ENCODE measurements at places on chromosomes 4 and X.
A peak's percentile ranks its signal among the peaks of the same experiment; 100 is the strongest.

- peak; percentile 39 for ATAC-seq
These were observed 100.3 kb downstream of the SORBS2 start for GRCh38 chr4:185711726-185712125.

DNA sequence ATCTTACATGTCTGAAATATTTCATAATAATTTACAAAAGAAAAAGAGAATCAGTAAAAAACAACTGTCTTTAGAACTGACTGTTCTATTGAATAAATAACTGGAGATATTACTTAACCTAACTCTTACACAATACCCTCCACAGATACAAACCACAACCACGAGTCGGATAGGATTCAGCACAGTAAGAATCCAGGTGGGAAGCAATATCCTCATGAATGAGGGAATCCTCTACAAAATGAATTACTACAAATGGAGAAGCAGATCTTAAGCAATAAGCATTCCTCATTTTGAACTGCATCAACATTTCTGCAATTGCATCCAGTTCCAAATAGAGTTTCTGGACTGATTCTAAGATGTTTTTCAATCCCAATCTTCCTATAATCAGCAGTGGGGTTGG is 227.1 kb downstream of the SH2D1A start:
- ATAC-seq = no peak

GRCh38 chr4:11423465-11423864 is 5.2 kb downstream of the HS3ST1 start:
- ATAC-seq = no peak

- ATAC-seq = no peak
These were observed 541.3 kb downstream of the GBA3 start for GRCh38 chr4:23234018-23234417.

- ATAC-seq = no peak
These were observed 753.6 kb downstream of the RAPGEF2 start for GRCh38 chr4:159856451-159856850.

- ATAC-seq = no peak
These were observed 140.5 kb downstream of the SOWAHB start for GRCh38 chr4:76757418-76757939.

DNA sequence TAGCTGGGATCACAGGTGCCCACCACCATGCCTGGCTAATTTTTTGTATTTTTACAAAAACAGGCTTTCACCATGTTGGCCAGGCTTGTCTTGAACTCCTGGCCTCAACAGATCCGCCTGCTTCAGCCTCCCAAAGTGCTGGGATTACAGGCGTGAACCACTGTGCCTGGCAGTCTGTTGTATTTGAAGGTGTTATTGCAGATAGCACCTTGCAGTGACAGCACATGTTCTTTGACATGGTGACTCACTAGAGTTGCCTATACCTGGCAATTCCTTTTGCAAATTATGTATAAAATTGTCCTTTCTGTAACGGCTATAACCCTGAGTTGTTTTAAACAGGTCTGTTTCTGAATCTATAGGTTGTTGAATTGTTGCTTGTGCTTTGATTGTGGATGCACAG is 7.9 kb downstream of the OGT start:
- ATAC-seq = no peak

DNA sequence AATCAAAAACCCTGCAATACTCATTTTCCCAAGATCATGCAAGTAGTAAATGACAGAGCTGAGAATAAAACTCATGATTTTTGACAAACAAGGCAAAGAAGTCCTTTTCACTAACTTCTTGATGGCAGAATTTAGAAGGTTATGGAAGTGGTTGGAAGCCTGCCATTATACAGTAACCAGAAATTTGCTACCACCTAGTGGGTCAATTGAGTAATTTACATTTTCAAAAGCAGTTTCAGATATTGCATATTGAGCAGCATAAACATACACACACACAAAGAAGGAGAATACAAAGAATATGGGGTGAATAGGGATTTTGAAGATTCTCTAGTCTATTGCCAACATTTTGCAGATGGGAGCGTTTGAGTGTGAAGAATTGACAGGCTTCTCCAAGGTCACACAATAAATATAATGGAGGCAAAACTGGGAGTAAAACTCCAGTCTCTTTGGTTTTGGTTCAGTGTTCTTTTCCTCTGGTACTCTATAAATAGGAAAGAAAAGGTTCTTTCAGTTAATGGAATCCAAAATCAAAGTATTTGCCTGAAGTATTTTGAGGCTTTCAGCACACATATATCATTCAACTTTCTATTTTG is 70.2 kb downstream of the GC start:
- peak; percentile 48 for ATAC-seq

DNA sequence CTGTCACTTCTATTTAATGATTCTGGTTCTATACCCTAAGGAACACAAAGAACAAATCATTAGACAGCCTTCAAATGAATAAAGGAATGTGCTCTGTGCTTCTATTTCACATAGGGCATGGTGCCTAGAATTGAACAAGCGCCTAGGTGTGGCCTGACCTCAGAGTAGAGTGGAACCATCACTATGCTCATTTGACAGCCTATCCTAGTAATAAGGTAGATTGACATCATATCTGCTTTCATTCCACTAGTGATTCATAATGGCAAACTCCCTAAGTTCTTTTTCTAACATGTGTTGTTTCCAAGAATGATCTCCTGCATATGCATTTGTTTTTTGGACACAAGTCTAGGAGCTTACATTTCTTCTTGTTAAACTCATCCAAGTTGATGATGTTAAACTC is 36.6 kb downstream of the METTL14 start:
- ATAC-seq = peak; percentile 83

DNA sequence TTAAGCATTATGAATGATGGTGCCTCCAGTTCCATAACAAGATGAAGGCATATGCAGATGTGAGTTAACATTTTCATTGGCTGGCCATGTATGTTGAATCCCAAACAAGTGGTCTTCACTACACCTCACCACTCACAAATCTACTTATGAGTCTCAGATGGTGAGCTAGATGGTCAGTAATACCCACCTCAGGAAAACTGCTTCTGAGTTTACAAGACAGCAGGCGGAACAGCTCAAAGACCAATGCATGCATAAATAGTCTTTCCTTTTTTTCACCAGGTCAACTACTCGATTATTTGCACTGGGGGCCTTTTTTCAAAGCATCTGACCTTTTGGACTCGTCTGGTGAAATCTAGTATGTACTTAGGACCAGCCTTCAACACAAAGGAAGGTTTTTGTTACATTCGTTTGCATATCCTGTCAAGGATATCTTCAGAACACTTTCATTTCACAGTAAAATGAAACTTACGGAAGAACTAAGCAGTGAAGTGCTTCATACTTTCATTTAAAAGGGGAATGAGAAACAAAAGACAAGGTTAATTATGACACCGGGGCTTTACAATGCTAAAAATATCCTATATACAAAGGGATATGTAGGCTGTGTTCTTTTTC is 23.1 kb upstream of the TLR7 start:
- ATAC-seq = no peak

DNA sequence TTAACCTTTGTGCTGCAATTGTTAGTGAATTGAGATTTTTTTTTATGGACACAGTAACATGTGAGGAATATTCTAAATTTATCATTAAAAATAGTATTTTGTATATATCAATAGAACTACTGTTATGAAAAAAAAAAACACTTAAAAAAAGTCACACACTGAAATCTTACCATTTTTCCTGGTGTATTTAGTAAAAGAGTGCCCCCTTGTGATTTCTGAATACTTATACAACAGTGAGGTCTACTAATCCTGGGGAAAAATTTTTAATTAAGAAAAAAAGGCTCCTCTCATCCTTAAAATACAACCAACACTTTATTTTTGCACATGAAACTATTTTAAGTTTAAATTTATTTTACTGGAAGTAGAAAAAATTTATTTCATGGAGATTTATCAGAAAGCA is 56.4 kb upstream of the SPOCK3 start:
- ATAC-seq = peak; percentile 32

DNA sequence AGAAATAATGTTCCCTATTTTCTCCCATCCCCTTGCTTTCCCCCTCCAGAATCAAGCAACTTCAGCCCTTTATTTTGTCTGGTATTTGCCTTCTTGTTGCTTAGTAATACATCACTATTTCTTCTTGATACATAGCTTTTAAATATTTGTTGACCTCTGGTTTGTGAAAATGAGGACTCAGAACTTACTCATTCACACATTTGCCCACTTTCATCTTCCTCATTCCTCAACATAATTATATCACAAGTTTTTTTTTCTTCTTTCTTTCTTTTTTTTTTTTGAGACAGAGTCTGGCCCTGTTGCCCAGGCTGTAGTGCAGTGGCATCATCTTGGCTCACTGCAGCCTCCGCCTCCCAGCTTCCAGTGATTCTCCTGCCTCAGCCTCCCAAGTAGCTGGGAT is 28.9 kb upstream of the NDUFC1 start:
- no peak for ATAC-seq

DNA sequence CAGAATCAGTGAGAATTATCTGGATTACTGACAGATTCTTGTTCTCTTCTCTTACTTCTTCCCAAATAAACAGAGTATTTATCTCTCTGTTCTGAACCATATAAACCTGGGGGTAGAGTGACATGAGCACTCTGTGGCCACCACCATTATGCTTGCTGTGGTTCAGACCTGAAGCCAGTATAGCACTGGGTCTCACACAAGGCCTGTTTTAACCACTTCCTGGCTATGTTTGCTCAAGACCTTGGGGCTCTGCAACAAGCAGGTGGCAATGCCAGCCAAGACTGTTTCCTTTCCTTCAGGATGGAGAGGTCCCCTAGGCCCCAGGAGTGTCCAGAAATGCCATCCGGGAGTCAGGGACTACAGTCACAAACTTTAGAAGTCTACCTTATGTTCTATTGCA is 21.7 kb upstream of the HEPH start:
- ATAC-seq = no peak

- peak; percentile 98 for ATAC-seq
These were observed 241.4 kb upstream of the CLNK start for GRCh38 chr4:10925996-10926395.

- no peak for ATAC-seq
These were observed 361.3 kb downstream of the KLHL4 start for GRCh38 chrX:87878926-87879325.

DNA sequence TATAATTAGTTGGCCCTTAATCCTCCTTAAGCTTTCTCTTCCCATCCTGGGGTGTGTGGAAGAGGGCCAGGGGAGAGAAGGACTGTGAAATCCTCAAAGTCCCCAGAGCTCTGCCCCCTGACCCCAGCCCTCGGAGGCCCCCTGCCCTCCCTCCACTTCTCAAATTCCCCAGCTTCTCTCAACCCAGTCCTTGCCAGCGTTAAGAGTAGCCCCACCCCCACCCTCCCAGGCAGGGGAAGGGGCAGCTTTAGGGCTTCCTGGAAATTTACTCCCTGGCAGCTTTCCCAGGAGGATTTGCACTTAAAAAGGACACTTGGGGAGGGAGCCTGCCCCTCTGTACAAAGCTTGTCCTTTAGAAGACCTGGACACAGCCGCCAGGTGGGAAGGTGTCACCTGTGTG is 11.8 kb upstream of the CD40LG start:
- no peak for ATAC-seq

DNA sequence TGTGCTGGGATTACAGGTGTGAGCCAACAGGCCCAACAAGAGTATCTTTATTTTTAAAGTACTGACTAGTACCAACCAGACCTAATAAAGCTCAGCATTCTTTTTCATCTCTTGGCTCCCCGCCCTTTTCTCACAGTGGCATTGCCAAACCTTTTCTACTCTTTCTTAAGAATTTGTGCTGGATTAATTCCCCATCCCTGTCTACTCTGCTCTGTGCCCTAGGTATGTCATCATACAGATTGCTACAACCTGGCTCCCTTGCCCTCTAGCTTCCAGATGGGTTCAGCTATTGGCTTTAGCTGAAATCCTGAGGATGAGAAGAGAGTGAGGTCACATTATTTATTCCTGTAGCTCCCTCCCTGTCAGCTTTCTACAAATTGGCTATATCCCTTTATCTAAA is 34.9 kb upstream of the CCNI start:
- peak; percentile 56 for ATAC-seq

GRCh38 chrX:119762718-119763117 is 4.3 kb downstream of the SOWAHD start:
- ATAC-seq = no peak

DNA sequence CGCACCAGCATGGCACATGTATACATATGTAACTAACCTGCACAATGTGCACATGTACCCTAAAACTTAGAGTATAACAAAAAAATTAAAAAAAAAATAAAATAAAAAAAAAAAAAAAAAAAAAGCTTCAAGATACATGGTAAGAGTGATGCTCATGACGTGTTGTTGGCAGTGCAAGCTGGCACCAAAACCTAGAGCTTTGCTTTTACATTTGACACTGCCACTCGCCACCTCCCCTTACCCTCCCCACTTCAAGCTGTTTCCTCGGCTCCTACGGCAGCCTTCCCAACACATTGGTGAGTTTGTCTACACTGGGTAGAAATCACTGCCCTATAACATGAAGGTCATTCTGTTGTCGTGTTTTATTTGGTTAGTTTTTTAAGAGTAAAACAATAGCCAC is 197.6 kb upstream of the ANXA3 start:
- no peak for ATAC-seq

GRCh38 chrX:44913656-44914531 is 40.9 kb downstream of the KDM6A start:
- no peak for ATAC-seq

- ATAC-seq = no peak
These were observed 142.9 kb downstream of the DCHS2 start for GRCh38 chr4:154348657-154349056.

GRCh38 chr4:2837904-2838496 is 5.6 kb upstream of the ADD1 start:
- ATAC-seq = no peak

DNA sequence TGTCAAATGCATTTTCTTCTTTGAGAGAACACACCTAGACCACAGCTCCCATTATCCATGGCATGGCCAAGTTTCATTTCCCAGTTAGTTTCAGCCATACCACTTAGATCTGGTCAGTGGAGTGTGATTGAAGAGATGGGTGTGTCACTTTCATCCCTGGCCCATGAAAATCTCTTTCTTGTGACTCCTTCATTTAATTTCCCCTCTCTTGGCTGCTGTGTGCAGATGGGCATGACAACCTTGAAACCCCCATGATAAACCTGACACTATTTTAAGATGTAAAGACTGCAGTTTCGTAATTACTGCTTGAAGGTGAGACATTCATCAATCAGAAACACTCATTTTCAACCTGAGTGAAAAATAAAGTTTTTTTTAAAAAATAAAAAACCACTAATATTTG is 284.9 kb downstream of the IL15 start:
- no peak for ATAC-seq

DNA sequence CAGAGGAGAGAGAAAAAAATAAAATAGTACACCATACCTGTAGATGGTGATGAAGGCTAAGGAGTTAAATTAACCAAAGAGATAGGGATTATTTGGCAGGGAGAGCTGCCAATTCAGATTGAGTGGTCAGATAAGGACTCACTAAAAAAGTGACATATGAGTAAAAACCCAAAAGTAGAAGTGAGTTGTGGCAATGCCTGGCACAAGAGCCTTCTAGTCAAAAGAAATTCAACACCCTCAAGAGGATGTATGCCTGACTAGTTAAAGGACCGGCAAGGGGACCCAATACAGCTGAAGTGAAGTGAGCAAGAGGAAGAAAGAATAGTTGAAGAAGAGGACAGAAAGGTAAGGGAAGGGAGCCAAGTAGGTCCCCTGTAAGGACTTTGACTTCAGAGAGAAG is 34.9 kb downstream of the ELF2 start:
- ATAC-seq = no peak
